ENCODE measurements at places on chromosomes 1 and 21. TPM values are rescaled to one million over a fixed set of nuclear protein-coding genes. Genes with fewer than 3 reads are reported as not detected.

DNALI1 gene
- total RNA-seq: 2.7 TPM

PDZK1 gene
- total RNA-seq: 0.50 TPM

RPTN gene
- total RNA-seq: not detected

VAV3 gene
- 0.77 TPM for total RNA-seq

TSPAN1 gene
- 0.22 TPM for total RNA-seq

LBR gene
- total RNA-seq: 52.2 TPM

KIF14 gene
- 8.5 TPM for total RNA-seq

DNASE2B gene
- not detected for total RNA-seq

KLF17 gene
- under 0.01 TPM for total RNA-seq

HES5 gene
- not detected for total RNA-seq

CD84 gene
- total RNA-seq: not detected
